ENCODE measurements at places on chromosomes 11 and 22.

- no peak for DNase-seq
These were observed 2.6 kb downstream of the NELL1 start for GRCh38 chr11:20671856-20672546.

DNA sequence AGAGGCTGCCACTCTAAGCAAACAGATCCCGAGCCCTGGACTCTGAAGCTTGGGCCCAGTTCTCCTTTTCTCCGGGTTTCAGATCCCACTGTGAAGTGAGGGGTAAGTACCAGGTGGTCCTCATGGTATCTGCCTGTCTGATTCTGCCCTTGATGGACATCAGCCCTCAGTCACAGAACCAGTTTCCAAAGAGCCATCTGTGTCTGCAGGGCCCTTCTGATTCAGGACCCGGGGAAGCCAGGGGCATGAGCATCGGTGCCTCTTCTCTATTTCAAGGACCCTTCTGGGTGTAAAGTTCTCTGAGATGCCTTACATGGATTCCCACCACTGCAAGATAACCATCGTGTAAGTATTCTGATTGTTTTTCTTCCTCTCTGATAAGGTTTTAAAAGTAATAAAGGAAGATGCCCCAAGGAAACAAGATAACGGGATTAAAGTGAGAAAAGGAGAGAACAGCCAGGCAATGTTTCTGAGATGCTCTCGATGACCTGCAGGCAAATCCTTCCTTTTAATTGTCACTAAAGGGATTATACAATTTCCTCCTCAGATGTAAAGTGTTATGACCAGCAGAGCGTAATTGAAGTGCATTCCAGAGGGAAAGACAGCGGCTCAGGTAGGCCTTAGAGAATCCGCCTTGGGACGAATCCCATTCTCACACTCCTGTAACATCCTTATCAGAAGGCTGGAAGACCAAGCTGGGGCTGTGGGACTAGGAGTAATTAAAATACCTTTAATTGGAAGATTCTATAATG is 924.3 kb downstream of the TBC1D22A start:
- no peak for DNase-seq

- peak; percentile 18 for DNase-seq
These were observed 37.4 kb downstream of the MTMR2 start for GRCh38 chr11:95886462-95886861.

DNA sequence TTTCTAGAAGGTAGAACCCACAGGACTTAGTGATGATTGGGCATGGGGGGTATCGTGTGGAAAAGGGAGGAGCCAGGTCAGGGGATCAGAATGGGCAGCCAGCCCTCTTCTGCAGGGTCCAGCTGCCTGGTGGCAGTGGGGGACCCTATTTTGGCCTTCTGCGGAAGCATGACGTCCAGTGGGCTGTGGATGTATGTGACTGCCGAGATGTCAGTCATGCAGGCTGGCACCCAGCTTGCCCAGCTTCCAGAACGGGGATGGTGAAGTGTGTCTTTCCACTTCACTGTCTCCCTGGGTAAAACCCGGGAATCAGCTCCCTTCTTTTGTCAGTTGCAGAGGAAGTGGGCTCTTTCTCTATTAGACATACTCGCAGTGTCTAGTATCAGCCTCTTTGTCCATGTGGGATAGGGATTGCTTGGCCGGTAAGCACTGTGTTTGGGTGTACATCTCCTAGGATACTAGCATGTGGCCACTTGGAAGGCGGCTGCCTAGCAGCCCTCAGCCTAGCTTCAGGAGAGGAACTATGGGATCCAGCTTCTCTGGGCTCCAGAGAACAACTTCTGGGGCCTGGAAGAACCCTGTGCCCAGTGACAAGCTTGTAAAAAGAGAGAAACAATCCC is 51.4 kb downstream of the GRIK4 start:
- DNase-seq, result no peak

DNA sequence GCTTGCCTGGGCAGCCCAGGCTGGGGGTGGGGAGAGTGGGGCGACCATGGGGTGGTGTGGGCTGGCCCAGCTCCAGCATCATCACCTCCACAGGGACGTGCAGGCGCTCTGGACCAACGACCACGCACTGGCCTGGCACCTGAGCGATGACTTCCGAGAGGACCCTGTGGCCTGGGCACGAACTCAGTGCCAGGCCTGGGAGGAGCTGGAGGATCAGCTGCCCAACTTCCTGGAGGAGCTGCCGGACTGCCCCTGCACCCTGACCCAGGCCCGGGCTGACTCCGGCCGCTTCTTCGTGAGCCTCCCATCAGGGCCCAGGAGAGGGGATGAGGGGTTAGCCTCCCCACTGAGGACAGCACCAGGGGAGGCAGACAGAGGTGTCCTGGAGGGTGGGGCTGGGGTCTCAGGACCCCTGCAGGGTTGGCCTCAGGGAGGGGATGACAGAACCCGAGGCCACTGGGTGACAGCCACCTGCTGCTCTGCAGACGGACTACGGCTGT is 3.8 kb downstream of the SUSD2 start:
- no peak for DNase-seq

DNA sequence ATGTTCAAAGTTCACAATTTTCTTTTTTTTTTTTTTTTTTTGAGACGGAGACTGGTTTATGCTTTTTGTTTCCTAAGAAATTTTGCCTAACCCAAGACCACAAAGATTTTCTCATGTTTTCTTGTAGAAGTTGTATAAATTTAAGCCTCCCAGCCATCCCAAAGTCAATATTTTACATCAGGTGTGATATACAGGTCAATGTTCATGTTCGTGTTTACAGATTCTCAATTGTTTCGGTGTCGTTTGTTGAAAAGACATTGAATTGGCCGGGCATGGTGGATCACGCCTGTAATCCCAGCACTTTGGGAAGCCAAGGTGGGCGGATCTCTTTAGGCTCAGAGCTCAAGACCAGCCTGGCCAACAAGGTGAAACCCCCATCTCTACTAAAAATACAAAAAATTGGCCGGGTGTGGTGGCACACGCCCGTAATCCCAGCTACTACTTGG is 15.4 kb downstream of the FRMD8 start:
- DNase-seq, result no peak

GRCh38 chr11:27313157-27313821 is 49.7 kb downstream of the CCDC34 start:
- no peak for DNase-seq
